Ureter (tissue), 1 donor: ENCODE measurements at places on chromosomes 7 and 10. TPM values are rescaled to one million over a fixed set of nuclear protein-coding genes. Genes with fewer than 3 reads are reported as not detected.

The GSTO2 gene
- total RNA-seq, result 47.0 TPM

The UNC5B gene
- total RNA-seq, result 61.8 TPM

The NPTX2 gene
- total RNA-seq, result 12.5 TPM

The DLG5 gene
- total RNA-seq, result 75.7 TPM

The VSTM2A gene
- total RNA-seq, result 1.4 TPM

The GPR141 gene
- 0.81 TPM for total RNA-seq

The SRRM3 gene
- total RNA-seq, result 2.3 TPM

The PPP1R17 gene
- not detected for total RNA-seq

The NEBL gene
- total RNA-seq, result 25.5 TPM

The DNAJC1 gene
- 31.9 TPM for total RNA-seq

The CSTF2T gene
- 25.5 TPM for total RNA-seq

The STOX1 gene
- 1.1 TPM for total RNA-seq

The TAS2R41 gene
- total RNA-seq, result not detected

The ZNF316 gene
- total RNA-seq, result 44.7 TPM

The COL13A1 gene
- 4.9 TPM for total RNA-seq

The GCK gene
- total RNA-seq, result 0.39 TPM

GRCh38 chr7:79176859-79177477 lies 276.5 kb downstream of the MAGI2 start:
- no peak for DNase-seq

DNA sequence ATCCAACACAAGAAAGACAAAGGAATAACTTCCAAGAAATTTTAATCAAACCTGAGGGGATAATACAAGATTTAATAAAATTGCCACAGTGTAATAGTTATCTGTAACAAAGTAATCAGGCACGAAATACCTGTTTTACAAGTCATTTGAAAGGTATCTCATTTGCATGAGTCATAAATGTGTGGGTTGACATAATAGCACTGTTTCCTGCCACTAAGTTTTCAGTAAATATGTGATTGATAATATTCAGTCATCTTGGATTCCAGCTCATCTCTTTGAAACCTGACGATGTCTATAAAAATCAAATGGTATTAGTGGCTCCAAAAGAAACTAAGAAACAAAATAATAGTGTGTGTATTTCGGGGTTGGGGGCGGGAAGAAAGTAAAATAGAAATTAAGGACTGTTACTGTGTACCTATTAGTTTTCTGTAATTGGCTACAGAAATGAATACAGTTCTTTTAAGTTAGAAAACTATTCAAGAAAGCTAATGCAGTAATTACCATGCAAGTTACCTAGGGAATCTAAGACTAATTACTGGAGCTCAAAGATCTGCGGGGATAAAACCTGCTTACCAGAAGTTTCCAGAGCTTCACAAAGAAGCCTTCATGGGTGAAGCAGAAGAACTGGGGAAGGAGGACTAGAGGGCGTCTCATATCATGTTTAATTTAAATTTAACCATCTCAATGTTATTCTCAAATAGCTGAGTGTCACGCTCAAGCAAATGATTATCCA lies 100.7 kb downstream of the ST8SIA6 start:
- no peak for DNase-seq

DNA sequence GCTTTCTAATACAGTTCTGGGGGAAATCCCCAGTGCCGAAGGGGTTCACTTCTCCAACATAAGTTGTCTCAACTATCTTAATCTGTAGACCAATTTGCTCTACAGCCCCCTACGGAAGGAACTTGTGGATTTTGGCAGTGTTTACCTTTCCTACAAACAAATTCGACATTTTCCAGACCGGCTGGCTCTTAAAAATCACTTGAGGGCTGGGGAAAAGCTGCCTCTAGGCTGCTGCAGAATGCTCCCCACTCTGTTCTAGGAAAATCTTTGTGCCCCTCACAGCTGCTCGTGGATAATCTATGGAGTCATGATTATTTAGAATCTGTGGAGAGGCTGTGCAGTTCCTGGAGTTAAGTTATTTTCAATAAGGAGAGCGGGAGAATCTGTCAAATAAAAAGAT lies 474.6 kb upstream of the FZD8 start:
- no peak for DNase-seq

DNA sequence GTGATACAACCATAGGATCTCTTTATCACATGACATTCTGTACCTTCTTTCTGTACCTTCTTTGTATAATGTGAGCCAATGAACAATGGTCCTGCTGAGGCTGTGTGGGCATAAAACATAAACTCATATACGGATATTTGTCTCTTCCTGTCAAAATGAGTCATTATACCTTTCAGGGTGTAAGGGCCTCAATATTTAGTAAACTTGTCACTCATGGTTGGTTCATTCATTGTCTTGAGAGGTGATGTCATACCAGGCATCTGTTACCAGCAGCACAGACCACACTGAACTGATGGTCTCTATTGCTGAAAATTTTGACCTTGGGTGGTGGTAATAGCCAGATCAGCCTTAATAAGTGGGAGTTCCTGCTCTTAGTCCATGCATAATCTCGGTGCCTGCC lies 287.6 kb upstream of the TPK1 start:
- DNase-seq, result no peak

DNA sequence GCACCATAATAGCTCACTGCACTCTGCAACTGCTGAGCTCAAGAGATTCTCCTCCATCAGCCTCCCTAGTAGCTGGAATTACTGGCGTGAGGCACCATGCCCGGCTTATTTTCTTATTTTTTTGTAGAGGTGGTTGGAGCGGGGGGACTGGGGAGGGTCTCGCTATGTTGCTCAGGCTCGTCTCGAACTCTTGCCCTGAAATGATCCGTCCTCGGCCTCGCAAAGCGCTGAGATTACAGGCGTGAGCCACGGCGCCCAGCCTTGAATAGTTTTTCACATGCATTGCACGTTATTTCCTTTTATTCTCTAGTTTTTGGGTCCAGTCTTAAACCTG lies 526 bp upstream of the LAMTOR4 start:
- DNase-seq, result no peak

DNA sequence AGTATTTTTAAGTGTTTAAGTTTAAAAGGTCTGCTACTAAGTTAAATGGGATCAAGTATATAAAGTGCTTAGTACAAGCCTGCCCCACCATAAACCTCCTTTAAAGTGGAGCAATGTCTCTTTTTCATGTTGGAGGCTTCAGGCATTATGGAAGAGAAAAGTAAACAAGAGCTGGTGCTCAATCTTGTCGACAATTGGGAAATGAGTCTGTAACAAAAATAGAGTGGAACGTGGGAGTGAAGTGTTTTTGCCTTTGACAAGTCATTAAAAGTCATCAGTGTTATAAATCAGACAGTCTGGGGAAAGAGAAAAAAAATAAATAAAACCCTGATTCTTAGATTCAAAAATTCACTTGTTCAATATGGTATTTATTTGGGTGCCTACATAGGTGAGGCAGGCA lies 44.7 kb downstream of the DNAJC12 start:
- DNase-seq, result no peak

GRCh38 chr7:72028267-72028666 lies 383.9 kb downstream of the CALN1 start:
- DNase-seq, result no peak

DNA sequence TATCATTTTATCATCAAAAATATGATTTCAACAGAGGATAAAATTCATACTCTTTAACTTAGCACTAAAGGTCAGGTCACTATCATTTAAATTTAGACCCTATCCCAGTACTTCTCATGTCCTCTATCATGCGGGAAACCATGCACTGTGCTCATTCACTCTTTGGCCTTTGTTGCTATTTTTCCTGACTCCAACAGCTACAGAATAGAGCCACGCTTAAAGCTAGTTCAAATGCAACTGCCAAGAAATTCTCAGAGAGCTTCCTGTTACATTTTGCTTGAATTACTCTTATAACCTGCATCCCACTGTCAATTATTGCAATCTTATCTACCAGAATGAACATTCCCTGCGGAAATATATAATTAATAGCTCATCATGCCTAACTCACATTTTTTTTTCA lies 58.3 kb downstream of the SEMA3A start:
- DNase-seq, result no peak

- DNase-seq, result no peak
Measured at GRCh38 chr7:154929006-154929726, 73.8 kb downstream of the PAXIP1 start.

GRCh38 chr7:75762350-75762917 lies 9.6 kb downstream of the CCL26 start:
- no peak for DNase-seq

DNA sequence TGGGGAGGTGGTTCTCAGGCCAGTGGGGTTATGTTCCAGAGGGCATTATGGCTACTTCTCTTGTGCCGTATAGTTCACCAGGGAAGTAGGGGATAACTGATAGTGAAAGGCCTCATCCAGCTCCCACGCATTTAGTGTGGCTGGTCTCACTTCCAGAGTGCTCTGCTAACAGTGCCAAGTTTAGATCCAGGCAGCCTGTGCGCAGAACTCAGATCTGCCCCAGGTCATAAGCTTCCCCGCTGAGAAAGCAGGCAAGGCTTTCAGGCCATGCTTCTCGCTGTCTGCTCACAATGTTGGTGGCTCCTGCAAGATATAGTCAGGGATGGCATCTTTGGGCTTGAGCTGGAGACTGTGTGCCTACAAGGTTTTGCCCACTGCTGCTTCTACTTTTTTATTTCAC lies 11.3 kb downstream of the AGK start:
- no peak for DNase-seq

DNA sequence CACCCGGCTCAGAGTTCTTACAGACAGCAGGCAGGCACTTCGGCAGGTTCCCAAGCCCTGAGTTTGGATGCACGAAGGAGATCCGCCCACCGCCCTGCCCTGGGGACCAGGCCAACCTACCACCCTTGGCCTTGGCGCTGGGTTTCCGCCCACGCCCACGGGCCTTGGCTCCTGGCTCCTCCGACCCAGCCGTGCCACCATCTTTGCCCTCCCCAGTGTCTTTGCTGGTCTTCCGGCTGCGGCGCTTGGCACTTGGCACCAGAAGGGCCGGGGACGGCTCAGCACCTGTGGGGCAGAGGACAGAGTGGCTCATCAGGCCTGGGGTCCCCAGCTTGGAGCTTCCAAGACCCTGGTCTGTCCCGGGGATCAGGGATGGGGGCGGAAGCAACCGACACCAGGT lies 32.1 kb downstream of the SLC29A4 start:
- no peak for DNase-seq

- DNase-seq, result no peak
Measured at GRCh38 chr7:45075871-45076796, 12.6 kb downstream of the NACAD start.

GRCh38 chr10:103186128-103186527 lies 6.9 kb downstream of the NT5C2 start:
- no peak for DNase-seq

- no peak for DNase-seq
Measured at GRCh38 chr10:14489522-14490177, 158.9 kb upstream of the FRMD4A start.

GRCh38 chr7:44210107-44210506 lies 9.3 kb downstream of the YKT6 start:
- no peak for DNase-seq

GRCh38 chr7:50303335-50304128 lies 984 bp upstream of the IKZF1 start:
- no peak for DNase-seq
